ENCODE measurements at places on chromosomes 2 and 18.

DNA sequence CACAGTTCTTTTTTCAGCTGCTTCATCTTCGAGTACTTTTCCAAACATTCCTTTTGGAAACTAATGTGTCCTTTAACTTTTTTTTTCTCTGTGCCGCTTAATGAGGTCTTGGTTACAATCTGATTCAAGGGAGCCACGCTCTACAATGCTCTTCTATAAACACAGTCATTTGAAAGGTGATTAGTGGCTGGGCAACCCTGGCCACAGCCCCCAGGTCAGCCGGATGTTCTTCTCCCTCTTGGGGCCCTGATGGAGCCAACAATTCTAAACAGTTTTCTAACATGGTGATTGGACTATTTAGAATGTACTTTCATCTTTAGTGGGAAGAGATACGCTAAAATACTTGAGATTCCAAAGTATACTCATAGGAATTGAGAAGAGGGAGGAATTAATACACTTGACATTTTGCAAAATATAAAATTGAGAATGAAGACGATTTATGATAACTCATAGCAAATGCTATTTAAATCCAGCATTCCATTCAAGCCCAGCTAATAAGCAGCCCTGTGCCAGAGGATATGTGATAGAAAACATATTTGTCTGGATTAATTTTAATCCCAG, 83.7 kb upstream of the MBOAT2 start:
- DNase-seq = no peak

- no peak for DNase-seq
These were observed 30.4 kb downstream of the INPP4A start for GRCh38 chr2:98474979-98475632.

DNA sequence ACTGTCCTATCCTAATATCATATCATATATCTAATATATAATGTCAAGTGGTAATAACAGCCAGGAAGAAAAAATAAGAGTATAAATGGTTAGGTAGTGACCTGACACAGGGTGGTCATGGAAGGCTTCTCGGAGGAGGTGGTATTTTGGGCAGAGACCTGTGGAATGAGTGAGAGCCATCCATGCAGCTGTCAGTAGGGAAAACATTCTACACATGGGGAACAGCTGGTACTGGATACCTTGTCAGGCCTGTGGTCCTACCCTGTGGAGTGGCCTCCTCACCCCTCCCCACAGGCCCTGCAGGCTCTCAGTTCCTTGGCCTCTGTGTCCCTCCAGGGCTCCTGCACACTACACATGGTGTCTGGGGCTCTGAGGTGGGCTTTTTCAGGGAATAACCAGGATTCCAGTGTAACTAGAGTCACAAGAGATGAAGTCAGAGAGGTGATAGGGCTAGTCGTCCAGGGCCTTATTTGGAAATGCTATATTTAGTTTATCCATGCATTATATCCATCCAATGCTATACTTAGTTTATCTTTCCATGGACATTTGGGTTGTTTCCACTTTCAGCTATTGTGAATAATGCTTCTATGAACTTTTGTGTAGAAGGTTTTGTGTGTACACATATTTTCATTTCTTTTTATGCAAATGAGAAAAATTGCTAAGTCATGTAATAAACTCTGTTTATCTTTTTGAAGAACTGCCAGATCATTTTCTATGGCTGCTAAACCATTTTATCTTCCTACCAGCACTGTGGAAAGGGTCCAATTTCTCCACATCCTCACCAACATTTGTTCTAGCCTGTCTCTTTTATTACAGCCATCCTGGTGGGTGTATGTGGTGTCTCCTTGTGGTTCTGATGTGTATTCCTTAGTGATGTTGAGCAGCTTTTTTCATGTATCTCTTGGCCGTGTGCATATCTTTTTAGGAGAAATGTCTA, 75.6 kb downstream of the TPGS2 start:
- DNase-seq = peak; percentile 11

- DNase-seq = no peak
These were observed 486.6 kb upstream of the HS6ST1 start for GRCh38 chr2:128805237-128805636.

DNA sequence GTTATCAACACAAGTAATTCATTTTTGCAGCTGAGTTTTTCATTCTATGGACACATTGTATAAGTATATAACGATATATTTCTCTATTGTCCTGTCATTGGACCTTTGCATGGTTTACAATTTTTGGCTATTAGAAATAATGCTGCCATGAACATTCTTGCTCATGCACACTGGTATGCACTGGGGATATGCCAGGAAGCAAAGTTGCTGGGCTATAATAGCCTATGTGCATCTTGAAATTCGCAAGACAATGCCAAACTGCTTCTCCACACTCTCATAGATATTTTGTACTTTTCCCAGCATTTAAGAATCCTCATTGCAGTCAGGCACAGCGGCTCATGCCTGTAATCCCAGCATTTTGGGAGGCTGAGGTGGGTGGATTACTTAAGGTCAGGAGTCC, 852.6 kb upstream of the ID2 start:
- DNase-seq = no peak

DNA sequence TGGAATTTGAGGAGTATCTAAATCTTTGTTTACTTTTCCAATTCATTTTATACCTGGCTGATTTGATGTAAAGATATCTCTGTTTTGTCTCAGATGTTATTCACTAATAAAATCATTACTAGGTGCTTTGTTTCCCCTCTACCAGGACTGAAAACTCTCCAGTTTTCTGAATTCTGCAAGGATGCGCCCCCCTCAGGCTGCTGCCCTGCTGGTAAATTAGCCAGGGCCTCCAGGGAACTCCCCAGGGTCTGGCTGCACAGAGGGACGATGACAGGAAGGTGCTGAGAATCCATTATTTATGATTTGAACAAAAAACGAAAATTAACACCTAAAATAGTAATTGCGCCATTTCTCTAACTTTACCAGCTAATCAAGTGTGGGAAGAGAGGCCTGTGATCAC, 541.2 kb upstream of the POU3F3 start:
- DNase-seq = no peak

- no peak for DNase-seq
These were observed 1012.1 kb downstream of the TMEM182 start for GRCh38 chr2:103773884-103774283.

DNA sequence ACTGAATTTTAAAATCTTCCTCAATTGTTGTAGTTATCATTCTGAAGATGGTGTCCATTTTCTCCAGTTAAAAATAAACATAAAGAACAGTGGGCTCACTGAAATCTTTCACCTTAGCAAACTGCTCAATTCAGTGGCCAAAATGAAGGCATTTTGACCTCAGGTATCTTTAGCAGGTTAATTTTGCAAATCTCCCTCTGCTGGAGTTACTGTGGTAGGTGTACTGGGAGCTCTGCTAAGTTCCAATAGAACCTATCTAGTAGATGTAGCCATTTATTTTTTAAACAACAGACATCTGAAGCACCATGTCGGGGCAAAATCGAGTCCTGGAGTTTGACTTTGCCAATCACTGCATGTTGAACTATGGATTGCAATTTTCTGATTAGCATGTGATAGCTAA, 177.1 kb downstream of the IRS1 start:
- no peak for DNase-seq

- no peak for DNase-seq
These were observed 12.6 kb downstream of the IFIH1 start for GRCh38 chr2:162305901-162306300.

GRCh38 chr18:76978616-76979015, 154.0 kb downstream of the MBP start:
- DNase-seq = no peak

DNA sequence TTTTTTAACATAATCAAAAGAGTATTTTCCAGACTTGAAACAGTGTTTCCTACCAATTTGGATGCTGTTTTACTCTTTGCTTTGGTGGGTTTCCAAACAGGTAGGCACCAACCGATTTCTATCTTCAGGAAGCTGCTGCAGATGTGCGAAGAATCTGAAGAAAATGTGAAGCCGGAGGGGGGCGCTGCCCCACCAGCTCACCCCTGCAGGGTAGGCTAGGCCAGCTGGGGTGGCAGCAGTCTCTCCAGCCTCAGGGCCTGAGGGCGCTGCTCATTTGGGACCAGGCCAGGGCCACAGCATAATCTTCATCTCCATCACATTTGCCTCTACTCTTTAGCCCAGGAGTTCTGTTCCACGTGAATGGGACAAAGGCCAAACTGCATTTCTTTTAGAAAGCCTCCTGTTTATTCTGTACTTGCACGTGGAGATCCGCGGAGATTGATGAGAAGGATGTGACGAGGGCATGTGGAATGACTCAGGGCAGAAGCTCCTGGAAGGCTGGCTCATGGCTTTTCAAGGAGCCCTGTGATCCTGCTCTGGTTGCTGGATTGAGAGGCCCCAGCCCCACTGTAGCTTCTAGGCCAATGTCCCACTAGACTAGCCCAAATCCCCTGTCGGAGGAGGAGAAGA, 84.2 kb upstream of the FAM136A start:
- DNase-seq = no peak

GRCh38 chr2:182078988-182079602, 93.4 kb downstream of the PPP1R1C start:
- no peak for DNase-seq

DNA sequence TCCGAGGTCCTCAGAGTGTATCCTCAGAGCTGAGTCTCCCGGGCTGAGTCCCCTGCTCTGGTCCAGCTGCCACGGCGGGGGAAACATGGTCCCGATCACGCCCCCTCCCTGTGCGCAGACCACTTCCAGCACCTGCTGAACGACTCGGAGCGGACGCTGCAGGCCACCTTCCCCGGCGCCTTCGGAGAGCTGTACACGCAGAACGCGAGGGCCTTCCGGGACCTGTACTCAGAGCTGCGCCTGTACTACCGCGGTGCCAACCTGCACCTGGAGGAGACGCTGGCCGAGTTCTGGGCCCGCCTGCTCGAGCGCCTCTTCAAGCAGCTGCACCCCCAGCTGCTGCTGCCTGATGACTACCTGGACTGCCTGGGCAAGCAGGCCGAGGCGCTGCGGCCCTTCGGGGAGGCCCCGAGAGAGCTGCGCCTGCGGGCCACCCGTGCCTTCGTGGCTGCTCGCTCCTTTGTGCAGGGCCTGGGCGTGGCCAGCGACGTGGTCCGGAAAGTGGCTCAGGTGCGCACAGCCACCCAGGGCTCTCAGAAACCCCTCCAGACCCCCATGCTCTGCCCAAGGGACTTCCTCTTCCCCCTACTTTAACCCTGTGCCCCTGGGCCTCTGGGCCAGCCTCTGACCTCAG, 26.7 kb downstream of the GPC1 start:
- no peak for DNase-seq

- peak; percentile 42 for DNase-seq
These were observed 521.0 kb downstream of the ADCYAP1 start for GRCh38 chr18:1425679-1426078.

- peak; percentile 87 for DNase-seq
These were observed 31.6 kb downstream of the CYBRD1 start for GRCh38 chr2:171553858-171554257.

- DNase-seq = peak; percentile 35
These were observed 129.7 kb upstream of the TNP1 start for GRCh38 chr2:216989340-216990129.

DNA sequence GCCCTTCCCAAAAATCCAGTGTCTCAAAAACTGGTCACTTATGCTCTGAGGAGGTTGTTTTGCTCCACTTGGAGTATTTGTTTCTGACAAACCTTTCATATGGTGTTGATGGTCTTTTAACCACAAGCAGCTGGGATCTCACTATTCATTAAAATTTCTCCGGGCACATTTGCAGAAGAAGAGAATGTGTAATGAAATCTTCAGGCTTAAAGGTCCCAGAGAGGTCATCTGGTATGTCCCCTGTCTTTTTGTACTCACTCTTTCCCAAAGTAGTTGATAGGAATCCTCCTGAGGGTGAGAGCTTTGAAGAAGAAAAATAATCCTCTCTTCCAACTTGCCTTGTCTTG, 430.8 kb downstream of the SETBP1 start:
- DNase-seq = no peak

GRCh38 chr2:86631846-86632485, 8.3 kb upstream of the RNF103 start:
- no peak for DNase-seq

DNA sequence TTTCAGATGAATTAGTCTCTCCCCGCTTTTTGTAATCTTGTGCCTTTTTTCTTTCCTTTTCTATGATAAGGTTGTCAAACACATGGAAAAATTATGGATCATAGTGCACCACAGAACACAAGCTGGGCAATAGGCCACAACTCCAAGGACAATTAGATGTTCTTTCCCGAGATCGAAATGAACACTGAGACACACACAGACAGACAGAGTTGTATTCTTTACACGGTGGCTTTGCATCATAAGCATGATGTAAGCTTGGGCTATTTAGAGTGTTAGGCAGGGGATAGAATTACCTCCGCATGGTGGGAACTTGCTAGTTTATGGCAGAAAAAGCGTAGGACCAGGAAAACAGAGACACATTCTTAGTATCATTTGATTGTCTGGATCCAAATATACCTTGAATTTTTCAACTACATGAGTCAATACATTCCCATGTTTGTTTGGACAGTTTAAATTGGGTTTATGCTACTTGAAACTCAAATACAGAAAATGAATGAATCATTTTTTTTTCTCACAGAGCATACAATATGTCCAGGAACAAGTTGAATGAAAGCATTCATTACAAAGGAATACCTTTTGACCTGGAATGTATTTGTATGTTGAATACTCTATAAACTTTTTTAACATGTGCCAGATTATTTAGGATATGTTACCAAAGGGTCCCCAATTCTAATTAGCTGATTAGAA, 1611.5 kb upstream of the TMEFF2 start:
- no peak for DNase-seq
